ENCODE measurements at places on chromosomes 7 and 10.

DNA sequence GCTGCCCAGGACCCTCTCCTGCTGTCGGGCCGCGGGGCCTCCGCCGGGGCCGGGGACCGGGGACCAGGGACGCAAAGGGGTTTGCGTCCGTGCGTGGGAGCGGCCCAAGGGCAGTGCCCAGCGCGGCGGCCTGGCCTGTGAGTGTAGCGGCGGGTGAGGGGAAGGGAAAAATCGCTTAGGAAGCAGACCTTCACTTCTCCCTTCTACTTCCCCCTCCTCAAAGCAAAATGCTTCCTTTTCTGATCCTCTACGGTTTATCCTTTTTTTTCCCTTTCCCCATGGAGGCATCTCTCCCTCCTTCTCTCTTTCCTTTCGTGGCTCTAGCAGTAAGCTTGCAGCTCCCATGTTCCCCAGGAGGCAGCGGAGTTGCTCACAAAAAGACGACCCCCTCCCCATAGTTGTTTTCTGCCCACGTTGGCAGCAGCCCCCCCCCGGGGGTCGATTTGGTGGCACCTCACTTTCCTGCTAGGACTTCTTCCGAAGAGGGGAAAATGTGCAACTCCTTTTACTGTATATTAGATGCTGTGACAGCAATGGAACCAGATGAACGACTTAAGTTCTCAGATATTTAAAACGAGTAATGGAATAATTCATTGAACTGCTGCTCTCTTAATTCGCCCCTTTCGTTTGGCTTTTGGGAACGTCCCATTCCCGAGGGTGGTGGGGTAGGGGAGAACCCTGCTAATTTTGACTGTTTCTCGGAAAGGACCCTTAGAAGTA is 724 bp downstream of the CAPZA2 start:
- peak; percentile 79 for DNase-seq

DNA sequence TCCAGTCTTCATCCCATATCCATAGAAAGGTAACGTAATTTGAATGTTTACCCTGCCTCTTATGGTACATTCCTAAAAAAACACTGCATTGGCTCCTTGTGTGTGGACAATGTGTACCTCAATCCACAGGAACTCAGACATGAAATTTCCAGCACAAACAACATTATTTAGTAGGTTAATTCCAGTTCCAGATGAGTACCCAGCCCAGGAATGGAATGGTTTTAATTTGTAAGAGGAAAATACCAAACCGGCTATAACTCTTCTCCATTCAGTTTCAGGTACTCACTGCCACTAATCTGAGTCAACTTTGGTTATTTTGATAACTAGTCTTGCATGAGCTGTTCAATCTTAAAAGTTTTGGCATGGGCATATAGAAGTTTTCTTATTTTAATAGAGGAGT is 39.0 kb downstream of the TFPI2 start:
- DNase-seq = no peak

GRCh38 chr7:46747869-46748576 is 827.0 kb upstream of the IGFBP3 start:
- no peak for DNase-seq

- no peak for DNase-seq
Measured at GRCh38 chr10:58565271-58565670, 52.6 kb downstream of the BICC1 start.

DNA sequence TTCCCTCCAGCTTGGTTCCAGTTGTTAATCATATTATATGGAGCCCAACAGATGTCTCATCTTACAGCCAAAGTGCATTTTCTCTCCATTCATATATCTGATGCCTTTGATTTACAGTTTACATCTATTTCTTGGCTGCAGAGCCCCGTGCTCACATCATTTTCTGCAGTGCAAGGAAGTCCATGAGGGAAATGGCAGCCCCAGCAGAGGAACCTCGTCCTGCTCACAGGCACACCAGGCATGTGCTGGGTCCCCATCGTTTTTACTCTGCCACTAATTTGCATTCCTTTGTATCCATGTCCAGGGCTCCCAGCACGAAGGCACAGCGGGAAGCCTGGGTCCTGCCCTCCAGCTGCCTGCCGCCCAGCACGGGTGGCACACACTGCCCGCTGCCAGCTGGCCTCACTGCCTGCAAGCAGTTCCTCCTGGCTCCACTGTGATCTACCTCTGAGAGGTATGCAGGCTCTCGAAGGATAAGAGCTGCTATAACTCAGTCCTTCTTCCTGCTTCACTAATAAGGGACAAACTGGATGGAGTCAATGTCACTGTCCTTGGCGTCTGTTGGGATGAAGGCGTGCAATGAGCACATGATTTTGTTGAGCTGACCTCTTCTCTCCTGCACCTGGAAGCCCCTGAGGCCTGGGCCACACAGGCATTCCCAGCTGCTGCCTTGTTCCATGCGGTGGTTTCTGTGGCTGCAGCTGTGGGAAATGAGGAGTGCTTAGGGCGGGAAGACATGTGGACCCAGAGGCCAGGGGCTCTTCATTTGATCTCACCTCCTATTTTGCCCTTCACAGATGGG is 583.6 kb upstream of the MGMT start:
- DNase-seq = peak; percentile 26

DNA sequence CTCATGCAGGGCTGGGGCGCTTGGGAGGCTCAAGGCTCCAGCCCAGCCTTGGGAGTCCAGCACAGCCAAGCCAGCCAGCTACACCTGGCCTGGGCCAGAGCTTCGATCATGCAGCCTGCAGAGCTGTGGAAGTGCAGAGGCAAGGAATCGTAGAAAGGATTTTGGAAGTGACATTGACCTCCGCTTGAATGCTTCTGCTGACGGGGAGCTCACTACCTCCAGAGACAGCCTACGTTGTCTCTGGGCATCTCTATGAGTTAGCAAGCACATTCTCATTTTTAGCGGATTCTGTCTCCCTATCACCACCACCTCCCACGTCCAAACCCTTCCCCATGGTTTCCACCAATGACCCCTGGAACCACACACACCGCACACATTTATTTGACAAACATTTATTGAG is 88.5 kb downstream of the MICALL2 start:
- DNase-seq = no peak

- no peak for DNase-seq
Measured at GRCh38 chr7:92456236-92456635, 9.0 kb downstream of the GATAD1 start.

- DNase-seq = no peak
Measured at GRCh38 chr10:23505797-23506465, 67.1 kb downstream of the OTUD1 start.

DNA sequence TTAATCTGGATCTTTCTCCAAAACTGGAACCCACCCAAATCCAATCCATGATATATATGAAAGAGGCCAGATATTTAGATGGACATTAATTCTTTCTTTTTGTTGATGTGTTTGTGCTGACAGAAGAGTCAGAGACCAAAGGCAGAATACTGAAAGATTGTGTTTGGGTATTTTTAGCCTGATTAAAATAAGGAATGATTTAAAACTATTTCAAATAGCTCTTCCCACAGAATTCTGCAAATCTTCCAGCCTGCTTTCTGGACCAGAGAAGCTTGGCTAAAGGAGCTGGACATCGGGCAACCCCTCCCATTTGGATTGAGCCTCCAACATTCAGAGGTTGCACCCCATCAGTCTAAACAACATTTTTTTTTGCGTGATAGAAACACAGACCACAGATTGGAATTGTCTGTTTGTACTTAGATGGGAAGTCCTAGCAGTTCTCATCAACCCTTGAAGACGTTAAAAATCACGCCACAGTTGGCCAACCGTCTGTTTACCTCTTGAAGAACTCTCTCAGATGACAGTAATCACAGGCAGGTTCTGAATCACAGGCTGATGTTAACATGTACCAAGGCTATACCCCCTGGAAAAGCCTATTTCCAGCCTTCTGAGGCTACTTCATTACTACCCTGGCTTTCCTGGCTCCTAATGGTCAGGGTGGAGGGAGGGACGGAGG is 155.2 kb upstream of the NRP1 start:
- DNase-seq = no peak

DNA sequence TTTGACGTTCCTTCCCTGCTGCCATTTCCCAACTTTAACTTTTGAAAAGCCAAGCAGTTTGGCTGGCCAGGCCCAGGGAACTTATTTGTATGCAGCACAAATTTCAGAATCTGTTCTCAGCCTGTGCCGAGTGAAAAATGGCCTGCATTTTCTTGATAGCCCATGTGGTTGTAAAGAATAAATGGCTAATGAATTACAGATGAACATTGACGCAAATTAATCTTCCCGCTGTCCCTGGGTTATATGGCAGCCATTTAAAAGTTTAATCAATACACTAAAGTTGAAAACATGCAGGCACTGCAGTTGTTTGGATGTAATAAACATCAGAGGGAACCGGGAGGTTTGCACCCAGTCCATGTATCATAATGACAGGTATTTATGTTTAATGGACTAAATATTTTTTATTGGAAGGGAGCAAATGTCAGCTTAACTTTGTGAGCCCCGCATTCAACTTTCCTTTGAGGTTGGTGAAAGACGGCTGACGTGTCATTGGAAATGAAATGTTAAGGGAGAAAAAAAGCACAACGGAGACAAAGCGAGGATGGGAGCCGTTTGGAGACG is 1092.4 kb downstream of the LRMDA start:
- peak; percentile 38 for DNase-seq

- no peak for DNase-seq
Measured at GRCh38 chr7:125278318-125278717, 348.7 kb upstream of the POT1 start.

DNA sequence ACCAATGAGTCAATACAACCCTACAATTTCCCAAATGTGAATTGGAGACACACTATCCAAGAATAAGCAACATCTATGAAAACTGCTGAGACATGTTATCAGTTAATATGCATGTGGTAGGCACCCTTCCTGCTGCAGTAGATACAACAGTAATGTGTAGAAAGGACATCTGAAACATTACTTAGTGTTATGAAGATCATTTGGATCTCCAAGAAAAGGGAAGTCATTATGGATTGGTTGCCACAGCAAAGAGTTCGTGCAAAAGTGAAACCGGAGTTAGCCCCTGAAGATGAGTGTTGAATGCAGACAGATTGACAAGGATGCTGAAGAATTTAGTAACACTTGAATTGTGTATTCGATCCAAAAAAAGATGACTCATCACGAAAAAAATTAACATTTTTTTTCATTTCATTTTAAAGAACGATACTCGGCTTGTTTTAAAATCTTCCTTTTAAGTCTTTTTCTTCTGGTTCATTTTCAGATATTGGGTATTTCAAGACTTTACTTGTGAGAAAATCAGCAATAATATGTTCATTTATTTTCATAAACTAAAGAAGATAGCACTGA is 322.4 kb upstream of the KLF6 start:
- DNase-seq = no peak

DNA sequence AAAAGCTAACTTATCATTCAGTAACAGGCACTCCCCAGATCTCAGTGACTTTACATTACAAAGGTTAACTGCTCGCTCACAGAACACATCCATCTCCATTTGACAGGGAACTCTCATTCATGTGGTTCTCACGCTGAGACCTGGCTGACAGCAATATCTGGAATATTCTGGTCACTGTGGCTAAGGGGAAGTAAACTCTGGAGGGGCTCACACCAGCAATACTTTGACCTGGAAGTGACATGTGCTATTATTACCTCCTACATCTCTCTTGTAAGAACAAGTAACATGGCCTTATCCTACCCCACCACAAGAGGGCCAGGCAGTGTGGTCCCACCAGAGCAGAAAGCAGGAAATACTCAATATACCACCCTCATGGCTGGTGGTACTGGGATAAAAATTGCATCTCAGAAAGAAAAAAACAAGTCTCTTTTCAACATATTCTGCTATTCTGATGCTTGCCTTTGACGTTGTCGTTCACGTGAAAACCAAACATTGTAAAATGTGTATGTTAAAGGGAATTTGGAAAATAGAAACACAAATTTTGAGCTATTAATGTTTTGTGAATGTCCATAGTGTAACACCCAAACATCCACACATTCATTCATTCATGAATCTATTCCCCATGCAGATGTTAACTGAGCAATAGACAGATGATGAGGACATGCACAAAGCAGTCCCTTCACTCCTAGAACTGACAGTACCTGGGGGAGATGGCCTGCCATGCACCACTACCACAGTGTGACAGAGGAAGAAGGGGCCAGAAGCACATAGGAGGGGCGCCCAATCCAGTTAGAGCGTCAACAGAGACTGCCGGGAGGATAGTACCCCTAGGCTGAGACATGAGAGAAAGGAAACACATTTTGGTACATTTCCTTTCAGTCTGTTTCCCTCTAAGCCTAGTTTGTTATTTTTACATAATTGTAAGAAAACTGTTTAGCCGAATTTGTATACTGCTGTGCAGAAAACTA is 166.0 kb upstream of the SP4 start:
- DNase-seq = no peak

- no peak for DNase-seq
Measured at GRCh38 chr7:1924258-1924817, 254.3 kb downstream of the ELFN1 start.

DNA sequence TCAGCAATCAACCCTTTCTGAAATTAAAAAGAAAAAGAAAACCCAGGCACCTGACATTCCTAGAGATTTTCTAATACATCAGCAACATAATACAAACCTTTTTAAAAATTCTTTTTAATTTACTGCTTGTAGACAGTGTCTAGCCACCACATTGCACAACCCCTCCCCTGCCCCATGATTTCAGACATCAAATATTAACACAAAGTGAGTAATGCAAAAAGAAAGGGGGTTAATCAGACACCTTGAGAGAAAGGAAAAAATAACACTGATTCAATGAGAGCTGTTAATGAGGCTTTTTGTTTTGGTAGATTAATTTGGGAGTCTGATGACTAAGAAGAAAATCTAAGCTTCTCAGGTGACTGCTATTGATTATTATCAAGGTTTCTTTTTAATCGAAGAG is 55.3 kb downstream of the SLC25A13 start:
- no peak for DNase-seq

DNA sequence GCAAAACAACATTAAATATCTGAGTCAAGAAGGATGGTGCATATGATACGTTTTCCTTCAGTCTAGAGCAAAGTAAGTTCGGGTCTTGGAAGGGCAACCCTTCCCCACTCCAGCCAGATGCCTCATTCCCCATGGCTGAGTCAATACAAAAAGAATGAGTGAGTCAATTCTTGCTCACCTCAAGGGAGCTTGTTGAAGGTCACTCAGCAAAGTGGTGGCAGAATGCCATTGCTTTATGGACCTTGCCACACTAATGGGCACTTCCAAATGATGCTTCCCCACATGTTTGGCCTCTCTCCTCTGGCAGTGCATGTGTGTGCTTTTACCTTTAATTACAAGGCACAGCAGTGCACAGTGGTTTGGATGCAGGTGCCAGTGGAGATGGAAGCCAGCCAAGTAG is 296.5 kb downstream of the SORCS3 start:
- no peak for DNase-seq

DNA sequence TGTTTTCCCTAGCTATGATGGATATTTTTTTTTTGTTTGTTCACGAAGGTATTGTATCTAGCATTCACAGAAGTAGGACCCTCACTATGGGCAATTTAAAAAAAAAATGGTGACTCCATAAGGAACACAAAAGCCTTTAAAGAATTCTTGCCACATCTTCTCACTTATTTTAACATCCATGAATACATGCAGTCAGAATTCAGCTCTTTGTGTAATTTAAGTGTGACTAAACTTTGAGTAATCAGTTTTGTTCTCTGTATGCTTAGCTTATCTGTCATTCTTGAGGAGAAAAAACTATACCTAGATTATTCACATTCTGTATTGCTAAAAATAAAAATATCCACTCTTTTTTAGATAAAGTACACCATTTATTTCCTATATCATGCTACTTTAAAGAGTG is 313.2 kb upstream of the KCND2 start:
- DNase-seq = no peak
